ENCODE measurements at places on chromosomes 5 and 9. TPM values are rescaled to one million over a fixed set of nuclear protein-coding genes. Genes with fewer than 3 reads are reported as not detected.

- no peak for DNase-seq
These were observed 19.3 kb downstream of the BRD9 start for GRCh38 chr5:873328-873727.

Gene PCDHGA6
- 11.1 TPM for polyA plus RNA-seq

Gene KCTD16
- polyA plus RNA-seq: 2.3 TPM

DNA sequence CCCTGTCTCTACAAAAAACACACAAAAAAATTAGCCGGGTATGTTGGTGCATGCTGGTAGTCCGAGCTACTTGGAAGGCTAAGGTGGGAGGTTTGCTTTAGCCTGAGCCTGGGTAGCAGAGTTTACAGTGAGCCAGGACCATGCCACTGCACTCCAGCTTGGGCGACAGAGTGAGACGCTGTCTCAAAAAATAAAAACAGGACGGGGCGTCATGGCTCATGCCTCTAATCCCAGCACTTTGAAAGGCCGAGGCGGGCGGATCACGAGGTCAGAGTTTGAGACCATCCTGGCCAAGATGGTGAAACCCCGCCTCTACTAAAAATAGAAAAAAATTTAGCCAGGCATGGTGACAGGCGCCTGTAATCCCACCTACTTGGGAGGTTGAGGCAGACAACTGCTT, 40.3 kb downstream of the UBE2D2 start:
- DNase-seq: no peak

Gene GMCL2
- polyA plus RNA-seq: not detected

Gene PTGR1
- 263 TPM for polyA plus RNA-seq

Gene ELOVL7
- polyA plus RNA-seq: 18.2 TPM

GRCh38 chr5:572398-573019, 39.6 kb upstream of the CEP72 start:
- DNase-seq: no peak

DNA sequence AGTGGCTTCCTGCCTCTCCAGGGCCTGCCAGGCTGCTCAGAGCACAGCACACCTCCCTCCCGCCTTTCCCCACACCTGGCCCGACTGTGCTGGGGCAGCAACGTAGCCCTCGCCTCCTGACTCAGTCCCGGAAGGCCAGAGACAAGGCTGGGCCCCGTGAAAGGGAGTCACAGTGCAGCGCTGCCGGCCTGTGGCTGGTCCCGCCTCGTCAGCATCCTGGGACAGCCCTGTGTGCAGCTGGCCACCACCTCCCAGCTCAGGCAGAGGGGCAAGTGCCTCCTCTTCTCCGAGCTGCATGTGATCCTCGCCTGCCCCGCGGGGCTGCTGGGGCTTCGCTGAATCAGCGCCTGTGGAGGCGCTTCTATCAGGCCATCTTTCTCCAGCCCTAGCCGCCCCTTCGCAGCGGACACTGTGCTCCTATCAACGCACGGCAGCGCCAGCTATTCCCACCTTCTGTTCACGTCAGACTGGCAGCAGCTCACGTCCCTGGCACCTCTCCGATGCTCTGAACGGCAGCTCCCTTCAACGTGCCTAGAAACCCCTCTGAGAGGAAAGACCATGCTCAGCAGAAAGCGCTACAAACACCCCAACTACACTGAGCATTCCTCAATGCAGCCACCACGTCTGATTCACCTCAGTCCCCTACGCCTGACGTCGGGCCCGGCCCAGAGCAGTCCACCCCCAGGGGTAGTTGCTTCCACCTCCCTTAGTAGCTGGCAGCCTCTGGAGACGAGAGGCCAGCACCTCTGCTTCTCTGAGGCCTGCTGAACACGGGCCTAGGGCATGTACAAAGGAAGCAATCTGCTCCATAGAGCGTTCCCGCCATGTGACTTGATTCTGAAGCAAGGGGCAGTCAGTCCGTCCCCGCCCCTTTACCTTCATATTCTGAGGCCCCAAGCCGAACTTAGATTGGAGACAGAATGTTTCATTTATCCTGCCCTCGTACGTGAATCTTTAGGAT, 78.8 kb downstream of the GPR21 start:
- DNase-seq: no peak

GRCh38 chr5:158039441-158039840, 180.5 kb upstream of the CLINT1 start:
- DNase-seq: no peak

Gene SLC6A19
- polyA plus RNA-seq: 24.4 TPM

DNA sequence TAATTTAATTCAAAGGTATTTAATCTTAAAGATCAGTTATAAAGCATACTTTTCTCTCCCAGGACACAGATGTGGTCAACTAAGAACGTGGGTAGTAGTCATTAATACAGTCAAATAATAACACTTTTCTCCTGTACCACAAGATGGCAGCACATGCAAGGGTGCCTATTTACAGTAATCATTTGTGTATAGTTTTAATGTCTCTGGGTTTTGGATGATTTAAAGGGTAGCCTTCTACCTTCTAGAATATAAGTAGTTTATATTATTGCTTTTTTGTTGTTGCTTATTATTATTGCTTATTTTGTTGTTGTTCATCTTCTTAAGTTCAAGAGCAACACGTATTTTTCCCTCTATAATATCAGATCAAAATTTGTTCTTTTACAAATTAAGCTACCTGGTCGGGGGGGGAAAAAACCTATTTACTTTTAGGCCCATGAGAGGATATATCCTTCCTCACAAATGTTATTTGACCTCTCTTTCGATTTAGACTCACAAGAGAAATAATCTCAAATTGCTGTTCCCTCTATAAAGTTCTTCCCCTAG, 59.6 kb upstream of the SLC27A6 start:
- DNase-seq: peak; percentile 39

DNA sequence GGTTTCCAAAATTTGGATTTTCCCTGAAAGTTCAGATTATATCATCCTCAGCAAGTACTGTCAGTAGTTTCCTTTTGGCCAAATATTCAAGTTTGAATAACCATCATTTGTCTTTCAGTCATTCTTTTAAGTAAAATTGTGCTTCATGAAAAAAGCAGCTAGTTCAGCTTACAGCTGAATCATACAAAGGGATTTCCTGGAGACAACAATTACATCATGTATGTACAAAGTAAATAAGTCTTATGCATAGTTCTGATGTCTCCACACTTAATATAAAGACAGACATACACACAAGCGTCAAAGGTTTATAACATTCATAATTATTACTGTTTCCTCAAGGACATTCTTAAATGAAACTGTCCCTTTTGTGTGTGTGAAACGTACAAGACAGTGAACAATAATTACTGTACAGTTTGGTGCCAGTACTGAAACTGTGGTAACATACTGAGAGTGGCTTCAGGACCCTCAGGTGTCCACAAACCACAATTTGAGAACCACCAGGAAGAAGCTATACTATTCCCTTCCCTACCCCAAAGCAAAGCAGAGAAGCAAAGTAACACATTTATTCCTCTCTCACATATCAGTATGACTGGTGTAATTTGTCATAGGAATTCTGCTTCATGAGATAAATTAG, 746.6 kb downstream of the TAF11L14 start:
- DNase-seq: no peak

Gene C9orf50
- 1.1 TPM for polyA plus RNA-seq

GRCh38 chr5:32076699-32077695, 97.1 kb downstream of the GOLPH3 start:
- DNase-seq: no peak

DNA sequence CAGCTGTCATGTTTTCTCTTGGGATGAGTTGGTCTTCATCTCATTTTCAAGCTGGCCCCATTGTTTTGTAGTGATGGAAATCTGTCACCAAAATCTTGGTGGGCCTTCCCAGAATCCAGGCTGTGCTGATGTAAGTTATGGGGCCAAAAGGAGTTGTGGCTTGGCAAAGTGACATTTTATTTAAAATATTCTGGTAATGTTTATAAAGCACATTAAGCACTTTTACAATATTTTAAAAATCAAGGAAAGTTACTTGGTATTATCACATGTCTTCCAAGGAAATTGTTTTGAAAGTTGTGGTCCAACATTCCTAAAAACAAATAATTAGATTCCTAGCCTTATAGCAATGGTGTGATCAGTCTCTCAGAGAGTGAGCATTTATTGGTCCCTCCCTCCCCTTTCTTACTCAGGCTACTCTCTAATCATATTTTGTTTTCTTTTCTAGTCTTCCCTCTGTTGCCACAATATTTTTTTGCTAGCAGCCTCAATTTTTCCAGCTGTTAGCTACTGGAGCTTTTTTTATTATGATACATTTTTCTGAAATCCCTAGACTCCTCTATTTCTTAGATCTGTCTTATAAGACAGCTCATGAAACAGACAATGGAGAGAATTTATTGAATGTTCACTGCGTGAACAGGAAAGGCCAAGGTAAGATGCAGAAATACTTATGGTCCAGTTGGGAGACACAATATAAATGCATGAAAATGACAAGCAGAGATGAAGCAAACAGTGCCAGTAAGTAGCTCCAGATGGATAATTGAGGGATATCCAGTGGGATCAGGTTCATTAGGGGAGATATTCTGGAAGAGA, 408.1 kb upstream of the ZNF608 start:
- no peak for DNase-seq

Gene C1QTNF3
- polyA plus RNA-seq: 71.6 TPM

Gene SLC6A18
- polyA plus RNA-seq: 5.1 TPM

Gene F12
- polyA plus RNA-seq: 0.91 TPM

Gene CDH9
- 9.7 TPM for polyA plus RNA-seq

Gene EQTN
- polyA plus RNA-seq: not detected

DNA sequence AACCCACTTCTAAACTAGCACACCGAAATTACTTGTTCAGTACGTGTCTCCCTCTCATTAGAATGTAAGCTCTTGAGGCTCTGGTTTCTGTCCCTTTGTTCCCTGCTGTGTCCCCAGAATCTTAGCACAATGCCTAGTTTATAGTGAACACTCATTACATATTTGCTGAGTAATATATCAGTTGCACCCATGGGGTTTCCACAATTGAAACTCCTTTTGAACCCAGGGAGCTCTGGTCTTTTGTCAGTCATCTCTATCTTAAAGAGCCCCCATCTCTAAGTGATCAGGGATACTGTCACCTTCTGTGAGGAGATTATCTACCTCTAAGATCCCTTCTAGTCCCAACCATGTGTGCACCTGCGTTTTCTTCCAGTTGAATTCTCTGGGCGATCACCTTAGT, 12.8 kb downstream of the CAMK4 start:
- no peak for DNase-seq

- no peak for DNase-seq
These were observed 53.6 kb upstream of the RANBP6 start for GRCh38 chr9:6068983-6069382.

DNA sequence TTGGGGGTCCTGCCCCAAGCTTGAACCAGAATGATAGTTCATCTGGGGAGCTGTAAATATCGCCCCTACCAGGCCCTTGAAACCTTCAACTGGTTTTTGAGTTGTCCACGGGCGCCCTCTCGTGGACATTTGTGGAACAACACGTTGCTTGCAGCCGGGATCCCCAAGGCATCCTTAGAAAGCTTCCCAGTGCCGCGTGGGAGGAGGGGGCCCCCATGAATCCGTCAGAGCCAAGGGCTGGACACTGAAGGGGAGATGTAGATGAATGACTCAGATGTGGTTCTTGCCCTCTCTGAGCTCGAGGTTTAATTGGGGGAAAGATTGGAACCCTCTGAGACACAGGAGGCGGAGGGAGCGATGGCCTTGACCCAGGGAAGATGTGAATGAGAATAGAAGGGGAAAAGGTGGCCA, 31.8 kb upstream of the ORM1 start:
- DNase-seq: no peak

DNA sequence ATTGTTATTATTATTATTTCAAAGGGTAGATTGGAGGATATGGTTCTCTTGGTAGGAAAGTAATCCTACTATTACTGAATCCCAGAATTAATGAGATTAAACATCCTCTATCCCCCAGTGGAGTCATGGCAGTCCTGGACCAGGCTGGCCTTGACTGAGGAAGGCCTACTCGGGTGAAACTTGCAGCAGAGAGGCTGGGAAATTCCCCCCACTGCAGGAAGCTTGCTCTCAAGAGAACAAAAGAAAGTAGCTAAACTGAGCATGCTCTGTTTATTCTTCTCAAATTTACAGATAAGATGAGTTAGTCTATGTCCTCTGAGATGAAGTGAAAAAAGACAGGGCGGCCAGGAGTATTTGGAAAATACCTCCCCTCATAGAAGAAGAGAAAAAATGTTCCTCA, 233.9 kb upstream of the RPS23 start:
- no peak for DNase-seq

GRCh38 chr5:180112181-180112861, 40.8 kb upstream of the RNF130 start:
- DNase-seq: no peak

DNA sequence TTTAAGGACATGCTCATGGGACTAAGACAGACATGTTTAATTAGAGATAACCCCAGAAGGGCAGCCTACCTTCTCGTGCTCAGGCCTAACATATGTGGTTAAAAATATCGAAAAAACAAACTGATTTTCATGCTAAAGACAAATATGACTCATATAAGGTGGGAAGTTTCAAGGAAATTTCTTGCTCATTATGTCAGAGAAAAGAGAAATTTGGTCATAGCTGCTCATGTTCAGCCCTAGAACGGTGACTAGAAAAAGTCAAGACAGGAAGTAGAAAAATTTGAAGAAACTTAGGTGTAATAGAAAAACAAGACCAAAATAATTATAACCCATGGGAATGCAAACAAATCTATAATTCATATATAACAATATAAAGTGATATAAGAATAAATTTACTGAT, 120.6 kb downstream of the PRDM9 start:
- no peak for DNase-seq

Gene PAPPA
- 8.8 TPM for polyA plus RNA-seq

DNA sequence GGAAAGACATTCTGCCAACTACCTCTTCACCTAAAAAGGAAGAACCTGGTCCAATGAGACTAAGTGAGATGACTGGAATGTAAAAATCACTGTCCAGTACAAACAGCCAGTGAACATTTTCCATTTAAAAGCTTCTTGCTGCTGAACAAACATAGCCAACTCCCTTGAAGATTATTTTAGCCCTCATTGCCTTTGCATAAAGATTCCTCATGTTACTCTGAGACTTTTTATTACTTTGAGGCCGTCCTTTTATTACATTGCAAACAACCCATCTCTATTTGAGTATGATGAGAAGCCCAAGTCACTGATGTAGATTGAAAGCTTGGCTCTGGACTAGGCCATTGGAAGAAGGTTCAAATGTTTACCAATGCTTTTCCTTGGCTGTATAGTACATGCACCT, 649.8 kb downstream of the CETN3 start:
- DNase-seq: no peak

DNA sequence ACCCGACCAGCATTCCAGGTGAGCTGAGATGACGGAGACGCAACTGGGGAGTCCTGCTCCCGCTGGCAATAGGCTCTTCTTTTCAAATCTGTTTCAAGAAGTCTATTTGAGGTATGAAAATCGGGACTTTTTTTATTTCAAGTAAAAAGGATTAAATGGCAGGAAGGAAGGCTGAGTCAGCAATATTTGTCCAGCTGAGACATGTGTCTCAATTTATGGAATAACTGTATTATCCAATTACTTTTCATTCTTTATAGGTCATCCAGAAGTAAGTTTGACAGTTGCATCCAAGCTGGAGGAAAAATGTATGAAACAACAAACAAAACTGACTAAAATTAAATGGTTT, 221.1 kb downstream of the NR2F1-AS1 start:
- DNase-seq: no peak

Measured in left renal pelvis (tissue), 4 donors.